ENCODE measurements at places on chromosomes 13 and 19. TPM values are rescaled to one million over a fixed set of nuclear protein-coding genes. Genes with fewer than 3 reads are reported as not detected.

- no peak for DNase-seq
Observed at GRCh38 chr13:62040806-62041205, 625.2 kb upstream of the PCDH20 start.

GRCh38 chr19:49498475-49498874, 2.2 kb downstream of the RPS11 start:
- no peak for DNase-seq

Gene EML2
- 138 TPM for total RNA-seq

Gene RXFP2
- not detected for total RNA-seq

- DNase-seq = no peak
Observed at GRCh38 chr13:27353166-27353583, 71.2 kb upstream of the GTF3A start.

DNA sequence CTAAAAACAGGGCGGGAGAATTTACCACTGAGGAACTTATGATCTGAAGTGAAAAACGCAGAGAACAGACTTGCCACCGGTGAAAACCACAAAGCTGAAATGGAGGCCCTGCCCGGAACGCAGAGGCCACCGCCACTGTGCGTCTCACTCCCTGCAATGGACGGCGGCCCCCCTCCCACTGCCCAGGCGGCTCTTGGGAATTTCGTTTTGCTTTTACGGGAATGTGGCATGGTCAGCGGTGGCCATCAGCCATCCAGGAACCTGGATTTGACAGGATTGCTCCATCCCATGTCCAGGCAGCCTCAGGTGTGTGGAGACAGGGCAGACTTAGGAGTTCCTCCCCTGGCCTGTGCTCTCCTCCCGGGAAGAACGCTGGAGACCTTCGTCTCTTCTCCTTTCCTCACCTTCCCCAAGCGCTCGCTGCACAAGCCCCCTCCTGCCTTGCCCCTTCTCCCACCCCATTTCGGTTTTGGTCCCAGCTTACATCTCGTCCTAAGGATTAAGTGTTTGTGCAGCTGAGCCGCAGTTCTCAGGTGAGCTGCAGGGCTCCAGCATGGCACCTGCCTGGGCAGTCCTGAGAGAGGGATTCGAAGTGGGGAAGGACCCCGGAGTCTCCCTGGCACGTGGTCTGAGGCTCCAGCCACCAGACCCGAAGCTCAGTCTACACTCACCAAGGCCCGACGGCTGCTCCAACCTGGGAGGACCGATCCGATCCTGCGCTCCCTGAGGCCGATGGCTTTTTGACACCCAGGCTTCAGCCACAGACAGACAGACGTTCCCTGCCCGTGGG, 49.9 kb downstream of the MCF2L start:
- DNase-seq = no peak
